ENCODE measurements at places on chromosomes 7 and 10.

DNA sequence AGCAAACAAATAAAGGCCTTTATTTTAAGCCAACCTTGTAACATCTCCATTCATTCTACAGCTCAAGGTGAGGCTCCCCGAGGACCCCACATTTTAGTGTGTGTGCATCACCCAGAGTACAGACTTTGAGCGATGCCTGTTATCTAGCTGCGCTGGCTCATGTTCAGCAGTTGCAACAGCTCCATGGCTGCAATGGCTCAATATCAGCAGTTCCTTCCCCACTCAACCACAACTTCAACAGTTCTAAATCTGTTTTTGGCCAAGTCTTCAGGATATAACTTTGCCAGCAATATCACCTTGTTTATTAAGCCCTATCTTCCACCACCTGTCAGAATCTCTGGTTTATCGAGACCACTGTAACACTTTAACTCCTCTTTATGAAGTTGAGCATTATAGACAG is 95.8 kb downstream of the WNT2 start:
- peak; percentile 37 for DNase-seq

- no peak for DNase-seq
These were observed 407.4 kb downstream of the MAGI2 start for GRCh38 chr7:79046061-79046460.

DNA sequence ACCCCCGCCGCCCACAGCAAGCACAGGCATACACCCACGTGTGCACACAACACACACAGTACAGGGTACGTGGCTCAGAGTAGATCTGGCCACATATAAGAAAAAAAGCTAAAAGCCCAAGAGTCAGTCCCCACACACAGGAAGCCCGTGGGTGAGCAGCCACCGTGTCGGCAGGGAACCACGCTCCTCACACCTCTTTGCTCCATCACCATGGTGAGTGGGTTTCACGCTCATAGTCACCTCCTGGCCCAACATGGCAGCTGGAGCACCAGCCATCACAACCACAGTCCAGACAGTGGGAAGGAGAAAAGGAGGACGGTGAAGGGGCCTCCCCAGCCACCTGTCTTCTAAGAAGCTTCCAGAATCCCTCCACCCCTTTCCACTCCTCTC is 76.0 kb upstream of the PDGFA start:
- DNase-seq, result no peak

DNA sequence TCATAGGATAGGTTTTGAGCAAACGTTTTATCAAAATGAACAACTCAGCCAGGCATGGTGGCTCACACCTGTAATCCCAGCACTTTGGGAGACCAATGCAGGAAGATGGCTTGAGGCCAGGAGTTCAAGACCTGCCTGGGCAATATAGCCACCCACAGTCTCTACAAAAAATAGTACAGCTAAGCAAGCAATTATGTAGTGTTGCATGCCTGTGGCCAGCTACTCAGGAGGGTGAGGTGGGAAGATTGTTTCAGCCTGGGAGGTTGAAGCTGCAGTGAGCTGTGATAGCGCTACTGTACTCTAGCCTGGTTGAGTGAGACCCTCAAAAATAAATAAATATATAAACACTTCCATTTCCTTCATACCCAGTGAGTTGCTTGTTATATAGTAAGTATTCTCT is 67.1 kb downstream of the LSMEM1 start:
- DNase-seq, result no peak

DNA sequence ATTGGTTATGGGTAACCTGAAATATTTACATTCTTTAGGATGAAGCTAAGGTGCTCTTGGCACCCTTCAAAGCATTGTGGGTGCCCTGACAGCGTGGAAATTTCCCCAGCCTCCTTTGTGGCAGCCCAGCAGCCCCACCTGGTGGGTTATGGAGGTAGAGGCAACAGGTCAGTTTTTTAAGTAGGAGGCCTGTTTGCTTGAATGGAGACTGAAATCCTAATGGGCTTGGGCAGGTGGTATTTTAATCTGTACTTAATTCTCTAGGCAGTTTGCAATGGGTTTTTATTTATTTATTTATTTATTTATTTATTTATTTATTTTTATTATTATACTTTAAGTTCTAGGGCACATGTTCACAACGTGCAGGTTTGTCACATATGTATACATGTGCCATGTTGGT is 139.4 kb downstream of the EPC1 start:
- peak; percentile 62 for DNase-seq

- DNase-seq, result no peak
These were observed 10.6 kb downstream of the CPSF4 start for GRCh38 chr7:99449326-99449725.

GRCh38 chr7:46725838-46726237 is 804.8 kb upstream of the IGFBP3 start:
- DNase-seq, result no peak

DNA sequence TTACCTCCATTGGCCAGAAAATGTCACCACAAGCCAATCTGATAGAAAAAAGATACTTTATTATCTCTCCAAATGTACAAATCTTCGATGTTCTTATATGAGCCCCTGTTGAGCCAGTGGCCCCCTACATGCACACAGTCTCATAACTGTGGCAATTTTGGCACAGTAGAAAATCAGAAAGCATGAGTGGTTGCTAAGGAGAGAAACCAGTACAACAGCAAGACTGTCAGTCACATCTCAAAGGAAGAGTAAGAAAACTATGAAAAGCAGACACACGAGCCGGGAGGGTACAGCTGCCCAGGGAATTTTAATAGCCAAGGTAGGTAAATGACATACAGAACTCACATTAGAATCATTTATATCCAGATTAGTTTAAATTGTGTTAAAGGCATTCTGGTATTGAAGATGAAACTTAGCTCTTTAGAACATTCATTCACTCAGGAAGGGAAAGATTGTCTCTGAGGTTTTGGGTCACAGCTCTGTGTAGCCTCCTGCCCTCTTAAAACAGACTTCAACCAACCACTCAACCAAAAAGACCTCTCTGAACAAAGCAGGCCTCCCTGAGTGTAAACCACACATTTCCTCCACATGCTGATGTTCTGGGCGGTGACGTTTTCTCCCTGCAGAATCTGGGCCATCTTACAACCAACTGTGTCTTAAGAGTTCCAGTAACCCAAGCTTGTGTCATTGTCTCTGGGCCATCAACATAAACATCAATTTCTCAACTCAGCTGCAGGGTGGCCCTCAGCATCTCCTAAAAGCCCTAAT is 80.8 kb upstream of the ADAM12 start:
- peak; percentile 69 for DNase-seq

Measured in Kasumi-1 (cell line).